ENCODE measurements at places on chromosomes 4 and X.

- DNase-seq, result no peak
These were observed 44.2 kb upstream of the ADAM29 start for GRCh38 chr4:174873931-174874330.

GRCh38 chr4:7818399-7818911 is 121.2 kb downstream of the AFAP1 start:
- DNase-seq, result no peak

- DNase-seq, result no peak
These were observed 11.2 kb downstream of the GBA3 start for GRCh38 chr4:22703912-22704311.

GRCh38 chr4:164441109-164441508 is 312.8 kb upstream of the SMIM31 start:
- no peak for DNase-seq

DNA sequence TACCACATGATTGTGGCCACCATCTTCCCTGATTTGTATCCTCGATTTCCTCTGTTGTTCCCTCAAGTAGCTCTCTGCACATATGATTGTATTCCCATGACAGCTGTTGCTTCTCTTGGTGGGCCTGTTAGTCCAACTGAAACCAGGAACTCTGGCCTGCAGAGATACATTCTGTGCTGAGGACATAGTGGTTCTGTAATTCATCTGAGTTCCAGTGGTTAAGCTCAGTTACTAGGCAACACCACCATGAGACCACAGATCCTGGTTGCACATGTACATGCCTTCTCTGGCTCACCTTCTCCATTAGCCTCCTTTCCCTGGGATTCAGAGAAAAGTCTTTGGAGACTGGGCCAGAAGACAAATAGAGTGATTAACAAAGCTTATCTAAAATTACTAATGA is 172.1 kb upstream of the SLC7A11 start:
- DNase-seq, result no peak

DNA sequence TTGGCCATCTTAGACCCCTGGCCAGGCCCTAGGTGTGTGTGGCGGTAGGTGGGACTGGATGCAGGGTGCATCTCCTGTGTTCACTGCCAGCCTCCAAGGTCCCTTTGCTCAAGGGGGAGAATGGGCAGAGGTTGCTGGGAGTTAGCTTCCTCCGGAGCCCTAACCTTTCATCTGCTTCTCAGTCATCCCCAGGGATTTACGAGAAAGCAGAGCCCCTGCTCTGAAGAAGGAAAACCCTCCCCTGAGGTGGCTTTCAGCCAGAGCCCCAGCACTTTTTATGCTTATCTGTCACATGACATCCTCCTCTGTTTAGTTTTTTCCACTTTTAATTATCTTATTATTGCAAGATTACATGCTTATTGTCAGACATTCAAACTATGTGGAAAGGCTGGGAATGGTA is 44.9 kb upstream of the DDX3X start:
- DNase-seq, result no peak

DNA sequence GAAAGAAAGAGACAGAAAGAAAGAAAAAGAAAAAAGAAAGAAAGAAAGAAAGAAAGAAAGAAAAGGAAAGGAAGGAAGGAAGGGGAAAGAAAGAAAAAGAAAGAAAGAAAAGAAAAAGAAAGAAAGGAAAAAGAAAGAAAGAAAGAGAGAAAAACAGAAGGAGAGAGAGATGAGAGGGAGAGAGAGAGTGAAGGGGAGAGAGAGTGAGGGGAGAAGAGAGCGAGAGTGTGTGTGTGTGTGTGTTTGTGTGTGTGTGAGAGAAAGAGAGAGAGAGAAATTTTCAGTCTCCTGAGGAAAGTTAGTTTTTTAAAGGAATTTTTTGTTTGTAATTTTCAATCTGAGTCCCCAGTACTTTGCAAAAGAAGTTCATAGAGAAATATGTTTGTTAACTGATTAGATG is 504.1 kb upstream of the POU3F4 start:
- no peak for DNase-seq

- DNase-seq, result no peak
These were observed 239.9 kb upstream of the TEX13A start for GRCh38 chrX:105460376-105460775.

- DNase-seq, result no peak
These were observed 109.8 kb upstream of the HDX start for GRCh38 chrX:84611843-84612636.
